Astrocyte (in vitro differentiated cells and primary cell): ENCODE measurements at places on chromosomes 2 and 18.

DNA sequence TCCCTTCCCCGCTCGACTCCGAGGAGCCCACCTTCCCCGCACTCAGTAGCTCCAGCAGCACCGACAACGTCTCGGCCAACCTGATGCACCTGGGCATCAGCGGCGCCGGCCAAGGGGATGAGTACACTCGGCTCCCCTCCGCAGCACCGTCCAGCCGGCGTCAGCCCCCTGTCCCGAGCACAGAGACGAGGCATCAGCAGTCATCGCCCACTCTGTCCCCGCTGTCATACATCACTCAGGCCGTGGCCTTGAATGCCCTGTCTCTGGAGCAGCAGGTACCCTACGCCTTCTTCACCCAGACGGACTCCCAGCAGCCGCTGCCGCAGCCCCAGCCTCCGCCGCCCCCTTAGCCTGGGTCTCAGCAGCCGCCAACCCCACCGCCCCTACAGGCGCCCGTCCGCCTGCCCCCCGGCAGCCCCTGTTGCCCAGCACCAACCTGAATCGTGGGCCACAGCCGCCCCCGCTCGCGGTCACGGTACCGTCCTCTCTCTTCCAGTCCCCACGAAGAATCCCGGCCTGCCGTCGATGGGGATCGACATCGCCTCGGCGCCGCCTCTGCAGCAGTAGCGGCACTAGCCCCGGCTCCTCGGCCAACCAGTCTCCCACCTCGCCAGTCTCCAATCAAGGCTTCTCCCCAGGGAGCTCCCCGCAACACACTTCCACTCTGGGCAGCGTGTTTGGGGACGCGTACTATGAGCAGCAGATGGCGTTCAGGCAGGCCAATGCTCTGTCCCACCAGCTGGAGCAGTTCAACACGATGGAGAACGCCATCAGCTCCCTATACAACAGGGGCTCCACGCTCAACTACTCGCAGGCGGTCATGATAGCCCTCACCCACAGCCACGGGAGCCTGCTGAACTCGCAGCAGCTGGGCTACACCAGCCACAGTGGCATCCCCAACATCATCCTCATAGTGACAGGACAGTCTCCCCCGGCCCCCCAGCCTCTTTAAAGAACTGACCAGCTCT is 1195.9 kb upstream of the CHAC2 start:
- DNase-seq = no peak
- no peak overlapping the region for H3K4me3 ChIP-seq
- no peaks in the 10 kb centered on the region for H3K4me1 ChIP-seq
- no peaks in the 10 kb centered on the region for H3K36me3 ChIP-seq
- no peak overlapping the region for H3K27ac ChIP-seq

GRCh38 chr2:31956312-31956711 is 54.5 kb downstream of the MEMO1 start:
- no peaks in the 10 kb centered on the region for H3K27me3 ChIP-seq
- no peak for DNase-seq
- no peaks in the 10 kb centered on the region for H3K36me3 ChIP-seq
- no peak overlapping the region for H3K27ac ChIP-seq
- no peaks in the 10 kb centered on the region for H3K4me1 ChIP-seq

GRCh38 chr2:119246884-119247843 is 23.5 kb downstream of the STEAP3 start:
- H3K4me3 ChIP-seq = no peak overlapping the region
- H3K27ac ChIP-seq = no peak overlapping the region
- peaks cover 25% of the 10 kb centered on the region for H3K4me1 ChIP-seq
- peaks cover 9% of the 10 kb centered on the region for H3K36me3 ChIP-seq
- H3K27me3 ChIP-seq = no peaks in the 10 kb centered on the region
- DNase-seq = no peak

GRCh38 chr2:141741652-141742051 is 389.2 kb downstream of the LRP1B start:
- no peak overlapping the region for H3K4me3 ChIP-seq
- H3K36me3 ChIP-seq = no peaks in the 10 kb centered on the region
- H3K4me1 ChIP-seq = no peaks in the 10 kb centered on the region
- no peaks in the 10 kb centered on the region for H3K27me3 ChIP-seq
- DNase-seq = no peak
- H3K27ac ChIP-seq = no peak overlapping the region

- no peak overlapping the region for H3K27ac ChIP-seq
- peaks cover 10% of the 10 kb centered on the region for H3K4me1 ChIP-seq
- DNase-seq = no peak
- no peaks in the 10 kb centered on the region for H3K27me3 ChIP-seq
- H3K36me3 ChIP-seq = peaks cover 26% of the 10 kb centered on the region
- H3K4me3 ChIP-seq = no peak overlapping the region
Measured at GRCh38 chr2:215314896-215315295, 3.0 kb downstream of the ATIC start.

DNA sequence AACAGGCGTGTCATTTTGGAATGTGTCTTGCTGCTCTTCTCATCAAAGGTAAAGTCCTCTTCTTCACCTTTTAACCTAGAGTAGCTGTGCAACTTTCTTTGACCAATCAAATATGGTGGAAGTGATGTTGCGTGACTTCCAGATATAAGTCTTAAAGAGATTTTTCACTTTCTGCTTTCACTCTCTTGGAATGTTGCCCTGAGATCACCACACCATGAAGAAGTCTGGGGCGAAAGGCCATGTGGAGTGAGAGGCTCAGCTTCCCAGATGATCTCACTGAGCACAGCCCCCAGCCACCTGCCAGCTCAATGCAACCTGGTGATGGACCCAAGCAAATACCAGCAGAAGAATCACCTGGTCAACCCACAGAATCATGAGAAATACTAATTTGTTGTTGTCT is 7.1 kb upstream of the GALNT3 start:
- H3K4me1 ChIP-seq = peaks cover 4% of the 10 kb centered on the region
- H3K27me3 ChIP-seq = no peaks in the 10 kb centered on the region
- no peak for DNase-seq
- no peak overlapping the region for H3K4me3 ChIP-seq

DNA sequence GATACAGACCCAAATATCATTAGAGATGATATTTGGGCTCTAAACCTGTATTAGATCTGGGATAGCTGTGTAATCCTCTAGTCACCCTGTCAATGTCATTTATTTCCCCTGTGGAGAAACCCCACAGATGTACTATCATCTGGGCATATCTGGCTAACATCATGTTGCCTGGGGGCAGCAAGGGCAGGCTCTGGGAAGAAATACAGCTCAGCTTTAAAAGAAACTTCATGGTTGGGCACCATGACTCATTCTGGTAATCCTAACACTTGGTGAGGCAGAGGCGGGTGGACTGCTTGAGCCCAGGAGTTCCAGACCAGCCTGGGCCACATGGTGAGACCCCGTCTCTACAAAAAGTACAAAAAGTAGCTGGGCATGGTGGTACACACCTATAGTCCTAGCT is 282.5 kb downstream of the SLC8A1 start:
- no peaks in the 10 kb centered on the region for H3K36me3 ChIP-seq
- no peaks in the 10 kb centered on the region for H3K27me3 ChIP-seq
- H3K4me3 ChIP-seq = no peak overlapping the region
- no peaks in the 10 kb centered on the region for H3K4me1 ChIP-seq

- no peaks in the 10 kb centered on the region for H3K4me1 ChIP-seq
- no peak overlapping the region for H3K27ac ChIP-seq
- H3K27me3 ChIP-seq = no peaks in the 10 kb centered on the region
- no peaks in the 10 kb centered on the region for H3K36me3 ChIP-seq
- no peak overlapping the region for H3K4me3 ChIP-seq
Measured at GRCh38 chr18:77785415-77785975, 535.8 kb downstream of the GALR1 start.

DNA sequence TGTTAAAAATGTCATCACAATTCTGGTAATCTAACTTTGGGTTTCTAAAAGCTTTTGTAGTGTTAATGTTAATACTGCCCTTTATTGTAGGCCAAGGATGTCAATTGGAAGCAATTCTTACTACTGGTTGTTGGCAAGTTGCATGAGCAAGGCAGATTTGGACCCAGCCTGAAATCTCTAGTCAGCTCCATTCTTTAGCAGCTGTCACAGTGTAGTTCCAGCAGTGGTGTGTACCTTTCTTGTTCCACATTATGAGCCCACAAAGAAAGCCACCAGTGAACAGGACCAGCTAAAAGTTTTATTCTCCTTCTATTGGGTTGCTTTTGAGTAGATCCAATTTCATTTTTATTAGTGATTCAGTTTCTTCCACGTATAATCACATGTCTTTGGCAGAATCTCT is 133.8 kb downstream of the CAMKMT start:
- H3K27ac ChIP-seq = no peak overlapping the region
- H3K27me3 ChIP-seq = no peaks in the 10 kb centered on the region
- no peaks in the 10 kb centered on the region for H3K36me3 ChIP-seq
- no peak overlapping the region for H3K4me3 ChIP-seq

DNA sequence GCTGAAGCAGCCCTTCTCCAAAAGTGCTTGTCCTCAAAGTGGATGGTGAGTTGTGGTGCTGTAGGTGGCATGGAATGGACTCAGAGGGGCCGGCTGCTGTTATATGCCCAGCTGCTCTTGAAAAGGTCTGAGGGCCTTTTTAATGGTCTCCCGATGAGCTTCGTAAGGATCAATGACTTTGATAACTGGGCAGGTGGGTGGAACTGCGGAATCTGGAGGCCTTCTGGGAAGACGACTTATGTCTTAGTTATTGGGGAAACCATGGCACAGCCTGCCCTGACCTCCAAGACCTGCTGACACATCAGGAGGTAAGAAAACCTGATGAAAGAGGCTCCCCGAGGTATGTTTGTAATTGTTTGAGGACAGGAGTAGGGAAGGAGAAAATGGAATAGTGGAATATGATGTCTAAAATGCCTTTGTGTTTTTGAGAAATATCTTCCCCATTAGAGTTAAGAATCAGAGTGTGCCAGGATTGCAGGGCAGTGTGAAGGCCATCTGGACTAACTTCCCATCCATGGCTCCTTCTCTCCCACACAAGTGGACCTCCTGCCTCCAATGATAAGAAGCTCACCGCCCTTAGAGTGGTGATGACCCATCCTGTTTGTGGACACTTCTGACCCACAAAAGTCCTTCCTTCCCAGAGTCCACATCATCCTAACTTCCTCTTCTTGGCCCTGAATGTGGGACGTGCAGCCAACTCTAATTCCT is 236.1 kb downstream of the FHOD3 start:
- no peak overlapping the region for H3K4me3 ChIP-seq
- no peak for DNase-seq
- no peaks in the 10 kb centered on the region for H3K27me3 ChIP-seq
- H3K36me3 ChIP-seq = no peaks in the 10 kb centered on the region

GRCh38 chr18:49733896-49734585 is 79.3 kb downstream of the ACAA2 start:
- no peaks in the 10 kb centered on the region for H3K36me3 ChIP-seq
- H3K4me1 ChIP-seq = peaks cover 18% of the 10 kb centered on the region
- H3K27ac ChIP-seq = no peak overlapping the region
- H3K27me3 ChIP-seq = no peaks in the 10 kb centered on the region
- no peak overlapping the region for H3K4me3 ChIP-seq

GRCh38 chr18:45328811-45329210 is 286.5 kb upstream of the SLC14A2 start:
- no peaks in the 10 kb centered on the region for H3K36me3 ChIP-seq
- H3K27ac ChIP-seq = no peak overlapping the region
- no peak overlapping the region for H3K4me3 ChIP-seq

- H3K4me3 ChIP-seq = no peak overlapping the region
- no peaks in the 10 kb centered on the region for H3K4me1 ChIP-seq
- DNase-seq = peak; percentile 33
- no peaks in the 10 kb centered on the region for H3K27me3 ChIP-seq
Measured at GRCh38 chr2:151071382-151071781, 190.3 kb downstream of the RBM43 start.

GRCh38 chr2:239570216-239570925 is 169.6 kb upstream of the HDAC4 start:
- no peak for DNase-seq

DNA sequence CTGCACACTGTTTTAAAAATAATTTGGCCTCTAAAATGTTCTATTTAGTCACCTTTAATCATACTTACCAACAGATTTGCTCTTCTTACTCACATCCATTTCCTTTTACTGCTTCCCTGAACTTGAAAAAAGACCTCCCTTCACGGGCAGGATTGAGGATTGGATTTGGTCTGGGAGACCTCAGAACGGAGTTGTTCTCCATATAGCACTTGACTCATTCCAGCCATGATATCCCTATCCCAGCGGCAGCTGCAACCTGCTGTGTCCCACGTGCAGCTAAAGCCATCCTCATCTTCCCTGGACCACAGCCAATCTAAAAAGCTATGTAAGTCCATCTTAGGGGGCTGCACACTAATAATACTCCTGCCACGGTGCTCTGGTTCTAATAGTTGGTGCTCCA is 97.0 kb upstream of the PTPRM start:
- no peak overlapping the region for H3K27ac ChIP-seq
- DNase-seq = no peak
- H3K36me3 ChIP-seq = no peaks in the 10 kb centered on the region
- H3K4me3 ChIP-seq = no peak overlapping the region
